Left colon (tissue), 2 donors: ENCODE measurements at places on chromosomes 1 and 21. TPM values are rescaled to one million over a fixed set of nuclear protein-coding genes. Genes with fewer than 3 reads are reported as not detected.

AMPD1 gene
- 2.2 TPM for total RNA-seq

ZNHIT6 gene
- 7.5 TPM for total RNA-seq

LRRC52 gene
- total RNA-seq = not detected

LRRIQ3 gene
- total RNA-seq = 0.34 TPM

CLCNKB gene
- total RNA-seq = not detected

SWT1 gene
- 6.7 TPM for total RNA-seq

RBP7 gene
- total RNA-seq = 2.1 TPM

DPT gene
- total RNA-seq = 30.9 TPM
